ENCODE measurements at places on chromosomes 6 and 20.

DNA sequence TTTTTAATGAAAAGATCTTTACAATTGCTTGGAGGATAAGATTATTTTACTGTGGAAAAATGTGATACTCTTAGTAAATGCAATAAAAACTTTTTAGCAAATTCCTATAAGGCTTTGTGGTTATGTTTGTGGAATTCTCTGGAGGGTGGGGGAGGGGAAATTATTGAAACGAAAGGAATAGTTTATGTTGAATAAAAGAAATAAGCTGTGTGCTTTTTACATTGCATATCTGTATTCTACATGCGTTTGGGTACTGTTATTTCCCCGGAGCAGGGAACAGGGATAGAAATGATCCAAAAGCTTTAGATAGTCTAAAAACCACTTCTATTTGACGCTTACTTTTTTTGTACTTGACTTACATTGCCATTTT is 143.8 kb downstream of the SLC16A10 start:
- no peak for DNase-seq

DNA sequence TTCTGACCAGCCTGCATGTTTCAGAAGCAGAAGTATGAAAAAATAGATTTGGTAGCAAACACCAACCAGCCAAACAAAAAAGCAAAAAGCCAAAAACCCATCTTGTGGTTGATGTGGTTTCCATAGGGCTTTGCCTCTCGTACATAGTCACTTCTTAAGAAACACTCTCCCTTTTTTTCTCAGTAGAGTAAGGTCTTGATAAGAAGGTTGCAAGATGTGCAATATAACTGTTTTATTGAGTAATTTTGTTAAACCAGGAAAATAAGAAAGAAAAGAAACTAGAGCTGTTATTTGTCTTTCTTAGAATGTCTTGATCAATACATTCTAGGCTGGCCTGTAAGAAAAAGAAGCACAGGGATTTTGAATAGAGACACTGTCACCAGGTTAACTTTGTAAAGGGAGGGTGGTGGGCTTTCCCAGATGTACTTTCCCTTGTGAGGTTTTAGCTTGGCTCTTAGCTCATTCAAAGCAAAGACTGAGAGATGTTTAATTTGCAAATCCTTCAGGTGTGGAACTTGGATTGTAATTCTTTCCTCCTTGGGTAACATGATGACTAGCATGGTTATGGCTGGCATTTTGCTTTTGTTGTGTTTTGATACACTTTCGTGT is 49.7 kb downstream of the AKAP12 start:
- no peak for DNase-seq

DNA sequence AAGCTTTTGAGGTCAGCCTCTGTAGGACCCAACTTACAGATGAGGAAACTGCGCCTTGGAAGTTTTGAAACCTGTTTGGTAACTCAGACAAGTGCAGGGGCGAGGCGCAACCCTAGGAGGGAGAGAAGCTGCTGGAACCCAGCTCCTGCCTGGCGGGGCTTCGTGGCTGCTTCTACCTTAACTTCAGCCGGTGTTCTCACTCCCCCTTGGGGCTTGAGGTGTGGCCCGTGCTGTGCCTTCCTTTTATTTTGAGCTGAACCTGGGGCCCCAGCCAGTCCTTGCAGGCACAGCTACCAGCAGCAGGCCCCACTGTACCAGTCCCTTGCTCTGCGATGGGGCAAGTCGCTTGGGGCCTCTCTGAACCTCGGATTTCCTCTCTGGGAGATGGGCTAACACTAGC is 12.0 kb downstream of the RBM38 start:
- no peak for DNase-seq

DNA sequence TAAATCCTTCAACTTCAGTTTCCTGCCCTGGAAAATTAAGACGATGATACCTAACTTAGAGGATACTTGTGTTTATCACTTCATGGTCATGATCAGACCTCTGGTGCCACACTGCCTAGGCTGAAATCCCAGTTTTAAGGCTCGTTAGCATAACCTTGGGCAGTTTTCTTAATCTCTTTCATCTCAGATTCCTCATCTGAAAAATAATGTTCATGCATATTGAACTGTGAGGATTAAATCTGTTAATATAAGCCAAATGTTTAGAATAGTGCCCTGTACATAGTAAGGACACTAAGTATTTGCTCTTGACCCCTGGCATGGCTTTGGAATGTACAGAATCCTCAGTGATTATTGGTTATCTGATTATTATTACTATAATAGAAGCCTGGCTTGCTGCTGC is 79.7 kb downstream of the OGFRL1 start:
- no peak for DNase-seq

DNA sequence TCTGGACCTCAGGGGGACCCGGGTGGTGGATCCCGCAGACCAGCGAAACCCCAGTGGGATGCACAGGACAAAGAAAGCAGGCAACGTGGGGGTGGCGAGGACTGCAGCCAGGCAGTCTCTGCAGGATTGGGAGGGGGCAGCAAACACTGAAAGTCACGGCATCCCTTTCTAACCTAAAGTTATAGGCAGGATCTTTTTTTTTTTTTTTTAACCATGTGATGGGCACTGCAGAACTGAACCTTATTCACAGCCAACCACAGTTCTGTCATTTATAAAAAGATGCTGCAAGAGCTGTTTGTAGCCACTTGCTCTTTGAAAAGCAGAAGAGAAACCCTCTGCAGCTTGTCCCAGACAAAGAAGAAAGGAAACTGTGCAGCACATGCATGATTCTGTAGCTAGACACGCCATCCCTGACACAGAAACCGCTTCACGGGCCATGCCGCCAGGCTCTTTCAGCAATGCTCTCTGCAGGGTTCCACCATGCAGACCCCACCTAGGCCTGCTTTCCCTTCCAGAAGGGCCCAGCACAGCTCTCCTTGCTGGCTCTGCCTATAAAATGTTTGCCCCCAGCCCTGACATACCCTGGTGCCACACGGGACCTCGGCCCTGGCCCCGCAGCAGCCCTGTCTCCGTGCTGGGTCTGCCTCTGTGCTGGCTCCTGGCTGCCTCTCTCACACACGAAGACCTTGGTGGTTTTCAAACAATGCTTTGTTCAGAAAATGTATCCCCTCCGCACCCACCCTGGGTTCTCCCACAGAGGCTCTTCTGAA is 70.8 kb downstream of the PYGB start:
- DNase-seq, result no peak

DNA sequence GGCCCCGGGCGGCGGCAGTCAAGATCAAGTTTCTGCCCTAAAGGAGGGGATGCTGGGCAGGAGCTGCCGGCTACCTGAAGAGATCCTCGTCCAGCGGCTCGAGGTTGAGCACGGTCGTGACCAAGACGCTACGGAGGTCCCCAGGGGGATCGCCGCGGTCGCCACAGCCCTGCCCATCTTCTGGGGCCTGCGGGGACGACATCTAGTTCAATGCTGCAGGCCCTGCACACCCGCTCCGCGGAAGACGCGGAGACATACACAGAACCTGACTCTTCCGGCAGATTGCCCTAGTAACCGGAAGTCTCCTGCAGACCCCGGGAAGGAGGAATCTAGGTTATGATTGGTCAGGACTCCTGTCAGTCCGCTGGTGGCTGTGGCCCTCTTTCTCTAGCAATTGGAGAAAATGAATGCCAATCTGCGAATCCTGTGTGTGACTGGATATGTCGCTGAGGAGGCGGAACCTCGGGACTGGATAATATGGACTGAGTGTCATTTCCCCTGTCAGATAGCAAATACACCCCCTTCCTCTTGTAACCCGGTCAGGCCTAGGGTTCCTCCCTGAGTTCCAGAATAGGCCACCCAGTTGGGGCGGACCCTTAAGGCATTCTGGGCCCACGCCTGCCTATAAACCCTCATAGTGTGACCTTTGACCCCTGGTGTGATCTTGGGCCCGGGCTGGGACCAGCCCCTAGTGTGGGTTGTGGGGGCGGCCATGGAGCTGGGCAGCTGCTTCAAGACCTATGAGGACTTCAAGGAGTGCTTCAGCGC is at the start of the genes ACOT8 and ZSWIM3:
ACOT8 (minus strand) TSS at position 279 of the 768 bp plus-strand sequence; CDS start at position 202, 77 bp downstream.
ZSWIM3 (plus strand) TSS at position 501 of the 768 bp plus-strand sequence; CDS start at position 713, 212 bp downstream.
- peak; percentile 85 for DNase-seq

DNA sequence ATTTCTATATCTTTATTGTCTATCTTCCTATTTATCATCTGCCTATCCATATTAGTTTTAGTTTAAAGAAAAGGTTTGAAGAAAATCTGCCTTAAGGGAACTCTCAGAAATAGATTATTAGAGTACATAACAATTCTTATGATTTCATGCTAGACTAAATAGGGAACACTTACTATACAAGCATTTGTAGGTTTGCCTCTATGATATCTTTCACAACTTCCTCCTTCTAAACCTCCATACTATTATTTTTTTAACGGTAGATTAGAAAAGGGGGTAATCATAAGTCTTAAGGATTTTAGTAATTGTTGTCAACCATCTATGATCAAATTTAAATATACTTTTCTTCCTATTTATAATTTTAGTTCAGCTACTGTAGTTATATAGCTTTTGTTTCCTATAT is 11.6 kb upstream of the DSE start:
- DNase-seq, result no peak
